ENCODE measurements at places on chromosomes 2 and 18.

GRCh38 chr2:105820691-105821090 lies 76.0 kb downstream of the NCK2 start:
- DNase-seq = no peak

DNA sequence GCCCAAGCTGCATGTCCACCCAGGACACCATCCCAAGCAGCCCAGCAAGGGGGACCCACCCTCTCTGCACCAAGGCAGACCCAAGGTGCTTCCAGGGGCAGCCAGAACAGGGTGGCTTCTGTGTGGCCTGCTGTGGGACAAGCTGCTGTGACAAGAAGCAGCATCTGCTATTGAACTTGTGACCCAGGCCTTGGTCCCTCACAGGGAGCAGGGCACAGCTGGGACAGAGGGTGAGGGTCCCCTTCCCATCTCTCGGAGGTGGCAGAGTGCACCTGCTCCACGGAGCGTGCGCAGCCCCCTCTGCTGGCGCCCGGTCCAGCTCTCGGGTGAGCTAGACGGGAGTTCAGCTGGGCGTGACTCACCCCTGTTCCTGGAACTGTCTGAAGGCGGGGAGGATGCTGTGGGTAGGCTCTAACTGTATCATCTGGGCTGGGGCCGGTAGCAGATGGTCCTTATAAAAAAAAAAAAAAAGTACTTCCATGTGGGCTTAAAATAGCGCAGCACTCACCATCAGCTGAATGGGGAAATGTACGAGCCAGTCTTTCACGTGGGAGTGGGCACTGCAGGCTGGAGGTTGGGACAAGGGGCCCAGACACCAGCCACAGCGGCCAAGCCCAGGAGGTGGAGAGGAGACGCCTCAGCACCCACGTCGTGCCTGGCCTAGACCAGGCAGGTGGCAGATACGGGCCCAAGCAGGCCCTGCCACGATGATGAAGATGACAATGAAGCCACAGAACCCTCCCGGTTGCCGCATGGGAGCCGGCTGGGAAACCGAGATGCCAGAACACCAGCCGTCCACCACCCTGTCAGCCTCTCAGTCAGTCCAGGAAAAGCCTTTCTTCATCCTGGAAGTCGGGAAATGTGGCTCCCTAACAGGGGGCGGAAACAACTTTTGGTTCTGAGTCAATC lies 136.8 kb upstream of the ID2 start:
- no peak for DNase-seq

DNA sequence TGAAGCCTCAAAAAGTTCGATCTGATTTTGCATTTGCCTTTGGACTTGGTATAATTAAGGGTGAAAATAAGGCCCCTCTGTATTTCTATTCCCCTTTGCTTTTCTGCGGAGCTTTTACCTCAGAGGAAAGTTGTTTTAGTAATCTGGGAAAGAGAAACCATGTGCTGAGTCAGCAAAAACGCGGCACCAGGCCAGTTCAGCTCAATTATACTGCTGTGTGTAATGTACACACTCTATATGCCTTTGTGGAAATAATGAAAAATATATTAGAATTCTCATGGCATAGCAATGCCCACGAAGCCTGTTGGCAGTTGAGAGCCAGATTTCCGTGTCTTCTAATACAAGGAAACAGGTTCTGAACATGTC lies 161.9 kb upstream of the SIX2 start:
- DNase-seq = no peak

DNA sequence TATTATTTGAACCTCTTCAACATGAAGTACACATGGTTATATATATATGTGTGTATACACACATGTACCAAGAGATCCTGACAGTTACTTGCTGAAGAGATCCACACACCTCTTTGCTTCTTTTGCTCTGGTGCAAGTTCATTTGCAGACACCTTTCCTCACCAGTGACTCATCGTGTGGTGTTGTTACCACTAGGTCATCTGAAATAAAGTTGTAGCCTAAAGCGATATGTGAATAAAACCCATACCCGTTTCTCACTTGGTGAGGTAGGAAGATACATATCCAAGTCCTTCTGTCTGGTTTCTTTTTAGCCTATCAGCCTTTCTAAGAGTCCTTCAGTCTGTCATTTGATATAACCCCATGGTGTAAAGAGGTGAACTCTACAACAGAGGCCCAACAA lies 379.4 kb upstream of the RAB12 start:
- no peak for DNase-seq

DNA sequence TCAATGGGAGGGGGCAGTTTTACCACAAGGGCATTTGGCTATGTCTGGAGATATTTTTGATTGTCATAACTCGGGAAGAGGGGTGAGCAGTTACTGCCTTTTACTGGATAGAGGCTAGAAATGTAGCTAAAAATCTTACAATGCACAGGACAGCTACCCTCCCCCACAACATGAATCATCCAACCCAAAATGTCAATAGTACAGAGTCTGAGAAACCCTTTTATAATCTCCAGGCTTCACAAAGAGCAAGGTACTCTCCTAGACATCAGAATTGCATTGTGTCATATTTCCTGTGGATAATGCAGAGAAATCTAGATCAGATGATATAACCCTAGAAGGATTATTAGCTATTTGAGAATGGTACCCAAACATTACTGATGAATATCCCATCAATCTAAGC lies 277.1 kb upstream of the NRP2 start:
- DNase-seq = no peak

- DNase-seq = no peak
Measured at GRCh38 chr2:177244244-177244771, 20.2 kb downstream of the NFE2L2 start.

- peak; percentile 58 for DNase-seq
Measured at GRCh38 chr2:27191070-27191829, 20.6 kb upstream of the ATRAID start.
